ENCODE measurements at places on chromosomes 1 and 21.

DNA sequence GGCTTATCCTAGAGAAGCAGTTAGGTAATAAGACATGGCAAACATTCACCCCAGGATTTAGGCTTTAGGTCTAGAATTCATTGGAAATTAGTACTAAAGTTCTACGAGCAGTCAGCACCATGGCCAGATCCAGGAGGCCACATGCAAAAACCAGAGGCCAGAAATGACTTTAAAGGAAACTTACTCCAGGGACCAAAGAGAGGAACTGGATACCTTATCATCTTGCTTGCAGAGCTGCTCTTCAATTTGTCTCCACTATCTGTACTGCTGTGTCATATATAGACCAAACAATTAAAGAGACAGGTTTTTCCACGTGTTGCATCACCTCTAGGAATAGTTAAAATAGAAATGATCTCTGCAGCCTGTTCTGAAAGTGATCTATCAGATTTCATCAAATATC is 127.8 kb downstream of the LMX1A start:
- DNase-seq: no peak

- DNase-seq: peak; percentile 84
These were observed 5.9 kb downstream of the BLACAT1 start for GRCh38 chr1:205449750-205450443.

DNA sequence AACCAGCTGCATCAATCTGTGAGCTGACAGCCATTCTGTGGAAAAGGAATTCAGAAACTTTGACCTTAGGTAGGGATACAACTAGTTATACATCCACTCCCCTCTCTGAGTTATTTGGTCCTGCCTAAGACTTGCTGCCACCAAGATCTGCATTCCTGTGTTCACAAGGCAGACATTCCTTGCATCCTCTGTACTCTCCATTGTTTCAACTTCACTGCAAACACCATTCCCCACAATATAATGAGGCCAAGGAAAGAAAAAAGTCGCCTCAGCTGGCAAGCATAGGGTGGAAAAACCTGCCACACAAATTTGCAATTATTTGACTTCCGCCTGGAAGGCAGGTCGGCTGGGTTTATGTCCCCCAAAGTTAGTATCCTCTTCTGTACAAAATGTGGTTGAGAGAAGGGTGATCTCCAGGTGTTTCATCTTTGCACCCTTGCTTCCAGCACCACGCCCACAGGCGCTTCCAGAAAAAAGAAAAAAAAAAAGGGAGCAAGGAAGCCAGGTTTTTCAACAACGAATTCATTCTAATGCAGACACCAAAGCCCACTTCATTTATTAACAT is 676 bp upstream of the CTTNBP2NL start:
- no peak for DNase-seq

DNA sequence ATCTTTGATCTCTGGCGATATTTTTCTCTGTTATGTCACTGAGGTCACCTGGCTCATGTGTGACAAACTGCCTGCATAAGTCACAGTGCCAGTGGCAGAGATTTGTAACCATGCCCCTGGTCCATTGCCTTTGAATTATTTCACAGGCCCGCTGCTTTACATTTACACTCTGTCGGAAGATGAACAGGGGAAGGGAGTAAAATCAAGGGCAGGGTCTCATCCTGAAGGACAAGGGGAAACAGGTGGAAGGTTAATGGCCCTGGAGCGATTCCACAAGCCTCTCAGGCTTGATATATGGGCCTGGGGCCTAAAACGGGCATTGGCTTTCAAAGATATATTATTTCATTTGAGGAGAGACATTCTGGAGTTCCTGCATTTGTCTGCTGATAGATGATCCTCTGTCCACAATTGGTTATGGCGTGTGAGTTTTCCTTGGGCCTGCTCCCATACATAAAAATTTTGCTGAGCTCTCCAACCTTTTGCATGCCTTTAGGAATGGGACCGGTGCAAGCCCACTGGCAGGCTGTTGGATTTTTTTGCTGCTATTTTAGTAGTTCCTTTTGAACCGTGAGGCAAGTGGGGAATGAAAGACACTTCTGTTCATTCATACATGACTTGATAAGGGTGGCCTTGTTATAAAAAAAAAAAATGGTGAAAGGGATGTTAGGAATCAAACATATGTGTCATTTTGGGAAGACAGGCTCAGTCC is 51.9 kb downstream of the NR5A2 start:
- no peak for DNase-seq

DNA sequence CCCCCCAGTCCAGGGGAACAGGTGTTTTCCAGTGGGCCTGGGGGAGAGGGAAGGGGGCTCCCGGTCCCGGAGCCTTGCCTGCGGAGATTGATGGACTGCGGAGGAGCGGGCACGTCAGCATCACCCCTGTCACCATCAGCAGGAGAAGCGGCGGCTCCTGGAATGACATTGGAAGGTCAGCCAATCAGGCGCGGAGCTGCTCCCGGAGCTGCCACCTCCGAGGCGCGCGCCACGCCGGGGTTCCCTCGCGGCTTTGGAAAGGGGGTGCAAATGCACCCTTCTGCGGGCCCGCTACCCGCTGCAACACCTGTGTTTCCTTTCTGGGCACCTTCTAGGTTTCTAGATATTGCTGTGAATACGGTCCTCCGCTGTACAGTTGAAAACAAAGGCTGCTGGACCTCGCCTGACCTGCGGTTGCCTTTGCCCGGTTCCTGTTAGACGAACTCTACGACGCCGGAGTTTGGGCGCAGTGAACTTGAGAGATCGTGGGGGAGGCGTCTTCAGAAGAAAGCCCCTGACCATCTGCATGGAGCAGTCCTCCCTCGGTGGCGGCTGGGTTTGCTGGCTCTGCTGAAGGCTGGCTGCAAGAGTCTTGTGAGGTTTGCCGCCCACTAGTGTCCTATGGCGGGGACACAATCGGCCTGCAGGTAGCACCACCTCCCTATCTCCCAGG is 5.3 kb downstream of the DSCAM start:
- peak; percentile 84 for DNase-seq

DNA sequence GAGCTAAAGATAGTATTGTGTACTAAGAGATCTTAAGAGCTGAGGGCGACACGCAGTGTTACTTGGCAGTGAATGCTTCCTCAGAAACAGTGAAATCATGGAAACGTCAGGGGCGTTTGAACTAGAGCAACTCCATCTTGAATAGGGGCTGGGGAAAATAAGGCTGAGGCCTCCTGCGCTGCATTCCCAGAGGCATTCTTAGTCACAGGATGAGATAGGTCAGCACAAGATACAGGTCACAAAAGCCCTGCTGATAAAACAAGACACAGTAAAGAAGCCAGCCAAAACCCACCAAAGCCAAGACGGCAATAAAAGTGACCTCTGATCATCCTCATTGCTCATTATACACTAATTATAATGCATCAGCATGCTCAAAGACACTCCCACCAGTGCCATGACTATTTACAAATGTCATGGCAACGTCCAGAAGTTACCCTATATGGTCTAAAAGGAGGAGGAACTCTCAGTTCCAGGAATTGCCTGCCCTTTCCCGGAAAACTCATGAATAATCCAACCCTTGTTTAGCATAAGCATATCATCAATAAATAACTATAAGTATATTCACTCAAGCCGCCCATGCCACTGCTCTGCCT is 37.5 kb upstream of the FMN2 start:
- DNase-seq: no peak

- peak; percentile 72 for DNase-seq
These were observed 53.6 kb downstream of the GLUL start for GRCh38 chr1:182337736-182338571.

DNA sequence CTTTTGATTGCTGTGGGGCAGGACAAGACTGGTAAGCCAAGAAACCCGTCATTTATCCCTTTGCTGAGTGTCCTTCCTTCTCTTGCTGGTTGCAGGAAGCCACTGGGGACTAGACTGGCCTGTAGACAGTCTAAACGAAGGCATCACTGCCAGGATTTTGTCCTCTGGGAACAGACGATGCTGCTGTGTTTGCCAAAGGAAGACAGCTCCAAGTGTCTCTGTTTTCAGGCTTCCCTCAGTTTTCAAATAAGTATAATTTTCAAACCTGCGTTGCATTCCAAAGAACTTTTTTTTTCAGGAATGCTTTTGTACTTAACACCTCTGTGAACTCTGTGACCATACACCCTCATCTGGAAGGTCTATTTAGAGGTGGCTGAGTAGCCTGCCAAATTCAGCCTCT is 269.4 kb downstream of the HLX start:
- DNase-seq: no peak

- no peak for DNase-seq
These were observed 70.0 kb downstream of the ARHGEF10L start for GRCh38 chr1:17609529-17609928.

- peak; percentile 70 for DNase-seq
These were observed at the start of gene ACTN2 for GRCh38 chr1:236685917-236686814. Gene ACTN2, plus strand, starts transcription at chr1:236686499. Its CDS starts 175 bp downstream, at chr1:236686674.

GRCh38 chr1:220991959-220992704 is 112.9 kb downstream of the HLX start:
- peak; percentile 28 for DNase-seq

DNA sequence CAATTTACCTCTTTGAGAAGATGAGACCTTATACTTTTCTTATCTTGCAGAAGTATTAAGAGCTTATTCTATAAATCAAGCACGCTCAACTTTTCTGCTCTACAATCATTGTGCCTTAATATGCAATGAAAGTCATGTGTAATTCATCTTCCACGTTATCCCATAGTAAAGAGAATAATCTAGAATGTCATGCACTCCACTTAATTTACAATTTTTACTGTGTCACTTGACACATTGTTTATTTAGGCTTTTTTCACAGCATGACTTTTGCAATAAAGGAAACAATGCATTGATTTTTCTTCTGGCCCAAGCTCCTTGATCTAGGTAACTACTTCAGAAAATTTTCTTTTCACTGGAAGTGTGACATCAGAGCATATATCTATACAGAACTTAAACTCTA is 290.9 kb downstream of the HHIPL2 start:
- DNase-seq: no peak

GRCh38 chr1:2237773-2238172 is 9.7 kb downstream of the SKI start:
- DNase-seq: peak; percentile 63

- DNase-seq: no peak
These were observed 88.9 kb downstream of the PIK3R3 start for GRCh38 chr1:46043458-46044017.

GRCh38 chr1:3327389-3327702 is 127.1 kb upstream of the ARHGEF16 start:
- DNase-seq: no peak

All from testis (tissue), 5 donors.